Umbilical cord (tissue), 2 donors: ENCODE measurements at places on chromosomes 2 and 18.
A peak's percentile ranks its signal among the peaks of the same experiment; 100 is the strongest.

DNA sequence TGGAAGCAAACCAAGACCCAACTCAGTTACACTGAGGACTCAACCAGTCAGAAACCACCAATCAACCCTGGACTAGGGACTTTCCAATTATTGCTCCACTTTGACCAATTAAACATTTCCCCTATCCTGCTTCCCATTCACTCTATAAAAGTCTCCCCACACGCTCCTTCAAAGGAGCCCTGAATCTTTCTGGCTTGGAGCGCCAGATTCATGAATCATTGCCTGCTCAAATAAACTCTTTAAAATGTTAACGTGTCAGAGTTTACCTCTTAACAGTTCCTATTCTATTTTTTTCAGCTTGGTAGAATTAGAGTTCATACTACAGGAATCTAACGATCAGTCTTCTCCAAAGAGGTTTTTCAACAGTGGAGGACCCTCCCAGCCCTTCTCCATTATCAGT is 20.7 kb upstream of the SULT1C2 start:
- DNase-seq = no peak

DNA sequence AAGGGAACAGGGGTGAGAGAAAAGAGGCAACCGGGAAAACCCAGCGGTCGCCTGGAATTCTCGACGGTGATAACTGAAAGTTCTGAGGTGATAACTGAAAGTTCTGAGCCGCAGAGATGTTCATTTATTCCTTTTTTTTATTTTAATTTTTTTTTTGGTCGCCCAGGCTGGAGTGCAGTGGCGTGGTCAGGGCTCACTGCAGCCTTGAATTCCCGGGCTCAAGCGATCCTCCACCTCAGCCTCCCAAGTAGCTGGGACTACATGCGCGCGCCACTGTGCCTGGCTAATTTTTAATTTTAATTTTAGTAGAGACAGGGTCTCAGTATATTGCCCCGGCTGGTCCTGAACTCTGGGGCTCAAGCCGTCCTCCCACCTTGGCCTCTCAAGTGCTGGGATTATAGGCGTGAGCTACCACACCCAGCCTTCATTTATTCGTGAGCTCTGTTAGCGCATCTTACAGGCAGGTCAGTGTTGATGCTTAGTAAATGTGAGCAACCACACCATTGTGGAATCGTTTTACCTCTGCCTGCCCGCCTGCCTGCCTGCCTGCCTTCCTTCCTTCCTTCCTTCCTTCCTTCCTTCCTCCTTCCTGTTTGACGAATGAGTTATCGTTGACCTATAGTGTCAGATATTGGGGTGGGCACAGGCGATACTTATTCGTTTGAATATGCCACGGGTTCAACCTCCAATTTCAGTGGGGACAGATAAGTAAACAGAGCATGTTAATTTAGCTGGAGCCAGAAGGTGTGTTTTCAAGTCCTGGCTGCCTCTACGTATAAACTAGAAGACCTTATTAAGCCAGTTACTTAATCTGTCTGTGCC is 557 bp upstream of the E2F6 start:
- no peak for DNase-seq

DNA sequence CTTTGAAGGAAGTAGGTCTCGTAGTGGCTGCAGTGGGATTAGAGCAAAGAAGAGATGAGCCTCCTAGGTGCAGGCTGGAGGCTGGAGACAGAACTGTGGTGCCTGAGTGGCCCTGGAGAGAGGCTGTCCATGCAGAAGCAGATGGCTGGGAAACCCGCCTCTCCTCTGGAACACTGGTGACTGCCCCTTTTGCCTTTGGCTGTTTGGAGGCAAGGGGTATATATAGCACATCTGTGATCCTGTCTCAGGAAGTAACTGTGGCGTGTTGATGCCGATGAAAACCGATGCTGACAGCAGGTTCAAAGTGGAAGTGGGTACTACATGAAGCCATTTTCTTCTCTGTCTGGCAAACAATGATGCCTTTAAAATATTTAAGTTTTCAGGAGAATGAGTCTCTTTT is 43.5 kb downstream of the SLC9A2 start:
- DNase-seq = no peak

DNA sequence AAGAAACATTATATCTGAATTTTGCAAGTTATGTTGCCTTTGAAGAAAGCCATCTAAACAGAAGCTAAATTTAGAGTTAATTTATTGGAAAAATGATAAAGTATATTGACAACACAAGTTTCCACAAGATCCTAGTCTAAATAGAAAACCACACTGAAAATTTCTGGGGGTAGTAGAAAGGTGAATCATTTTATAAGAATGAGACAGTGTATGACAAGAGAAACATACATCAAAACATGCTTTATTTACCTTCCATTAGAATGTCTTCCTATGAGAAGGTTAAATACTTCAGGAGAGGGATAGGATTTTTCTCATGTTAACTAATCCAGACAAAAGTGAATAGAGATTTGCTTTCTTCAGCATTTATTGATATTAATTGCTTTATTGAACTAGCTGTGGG is 1389.8 kb upstream of the ZEB2 start:
- DNase-seq = no peak

DNA sequence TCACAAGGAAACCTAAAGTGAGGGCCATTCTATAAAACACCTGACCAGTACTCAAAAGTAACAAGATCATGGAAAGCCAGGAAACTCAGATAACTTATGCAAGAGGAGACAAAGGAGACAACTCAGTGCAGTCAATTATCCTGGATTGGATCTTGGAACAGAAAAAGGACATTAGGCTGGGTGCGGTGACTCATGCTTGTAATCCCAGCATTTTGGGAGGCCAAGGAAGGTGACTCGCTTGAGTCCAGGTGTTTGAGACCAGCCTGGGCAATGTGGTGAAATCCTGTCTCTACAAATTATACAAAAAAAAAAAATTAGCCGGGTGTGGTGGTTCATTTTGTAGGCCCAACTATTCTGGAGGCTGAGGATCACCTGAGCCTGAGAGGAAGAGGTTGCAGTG is 424.5 kb upstream of the SPRED2 start:
- no peak for DNase-seq

GRCh38 chr18:55633032-55633431 is 45.0 kb upstream of the TCF4 start:
- DNase-seq = no peak

DNA sequence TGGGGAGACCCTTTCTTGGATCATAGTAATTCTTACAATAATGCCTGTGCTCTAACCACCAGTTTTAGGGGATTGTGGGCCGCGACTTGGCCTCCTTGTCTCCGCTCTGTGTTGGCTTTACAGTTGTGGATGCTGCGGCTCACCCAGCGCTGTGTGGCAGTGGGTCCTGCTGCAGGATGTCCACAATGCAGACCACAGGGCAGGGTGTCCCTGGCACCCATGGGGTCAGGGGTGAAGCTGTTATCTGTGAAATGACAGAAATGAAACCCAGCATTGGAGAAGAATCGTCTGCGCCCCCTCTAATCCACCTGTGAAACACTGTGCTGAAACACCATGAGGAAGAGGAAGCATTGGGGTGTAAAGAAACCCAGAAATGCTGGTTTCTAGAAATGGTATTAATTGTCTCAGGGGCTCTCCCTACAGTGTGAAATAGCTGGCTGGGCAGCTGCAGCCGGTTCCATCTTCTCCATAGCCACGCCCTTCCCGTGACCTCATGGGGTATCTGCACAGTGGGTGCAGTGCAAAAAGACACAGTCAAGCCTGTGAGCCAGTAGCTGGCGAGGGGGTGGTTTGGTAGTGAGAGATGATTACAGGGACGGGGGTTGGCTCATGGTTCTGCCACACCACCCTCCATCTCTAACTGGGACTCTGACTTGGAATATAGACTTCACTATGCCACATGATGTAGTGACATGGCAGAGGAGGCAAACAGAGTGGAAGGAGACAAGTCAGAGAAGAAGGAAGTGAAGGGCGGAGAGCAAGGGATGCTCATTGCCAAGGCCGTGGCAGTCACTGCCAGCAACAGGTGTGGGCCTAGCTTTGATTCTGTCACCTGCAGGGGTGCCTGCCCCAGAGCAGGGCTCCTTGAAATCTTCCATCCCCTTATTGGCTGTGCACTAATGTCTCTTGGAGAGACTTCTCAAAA is 16.2 kb downstream of the INPP4A start:
- DNase-seq = no peak

GRCh38 chr2:54059986-54060385 is 55.4 kb upstream of the ACYP2 start:
- DNase-seq = no peak

- no peak for DNase-seq
These were observed 492.8 kb upstream of the FSIP2 start for GRCh38 chr2:185245806-185246205.

GRCh38 chr18:55635439-55635838 is 47.4 kb upstream of the TCF4 start:
- DNase-seq = no peak

- DNase-seq = no peak
These were observed 227.5 kb downstream of the LDLRAD4 start for GRCh38 chr18:13446024-13446423.

GRCh38 chr2:65395621-65396347 is 36.6 kb downstream of the SPRED2 start:
- no peak for DNase-seq

DNA sequence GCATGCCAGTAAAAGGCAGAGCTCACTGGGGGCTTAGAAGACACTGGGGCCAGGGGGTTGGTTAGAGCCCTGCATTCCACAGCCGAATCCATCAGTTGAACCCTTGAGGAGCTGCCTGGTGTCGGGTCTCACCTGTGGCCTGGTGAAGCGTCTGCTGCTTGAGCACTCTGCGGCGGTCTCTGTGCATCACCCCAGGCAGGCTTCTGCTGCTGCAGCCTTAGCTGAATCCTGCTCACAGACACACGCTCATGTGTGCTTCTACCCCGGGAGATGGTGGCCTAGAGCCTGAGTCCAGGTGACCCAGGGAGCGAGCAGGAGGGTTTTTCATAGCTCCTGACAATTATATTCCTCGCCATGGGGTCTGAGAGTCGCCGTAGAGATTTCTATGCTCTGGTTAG is 192.1 kb downstream of the MGAT5 start:
- no peak for DNase-seq

DNA sequence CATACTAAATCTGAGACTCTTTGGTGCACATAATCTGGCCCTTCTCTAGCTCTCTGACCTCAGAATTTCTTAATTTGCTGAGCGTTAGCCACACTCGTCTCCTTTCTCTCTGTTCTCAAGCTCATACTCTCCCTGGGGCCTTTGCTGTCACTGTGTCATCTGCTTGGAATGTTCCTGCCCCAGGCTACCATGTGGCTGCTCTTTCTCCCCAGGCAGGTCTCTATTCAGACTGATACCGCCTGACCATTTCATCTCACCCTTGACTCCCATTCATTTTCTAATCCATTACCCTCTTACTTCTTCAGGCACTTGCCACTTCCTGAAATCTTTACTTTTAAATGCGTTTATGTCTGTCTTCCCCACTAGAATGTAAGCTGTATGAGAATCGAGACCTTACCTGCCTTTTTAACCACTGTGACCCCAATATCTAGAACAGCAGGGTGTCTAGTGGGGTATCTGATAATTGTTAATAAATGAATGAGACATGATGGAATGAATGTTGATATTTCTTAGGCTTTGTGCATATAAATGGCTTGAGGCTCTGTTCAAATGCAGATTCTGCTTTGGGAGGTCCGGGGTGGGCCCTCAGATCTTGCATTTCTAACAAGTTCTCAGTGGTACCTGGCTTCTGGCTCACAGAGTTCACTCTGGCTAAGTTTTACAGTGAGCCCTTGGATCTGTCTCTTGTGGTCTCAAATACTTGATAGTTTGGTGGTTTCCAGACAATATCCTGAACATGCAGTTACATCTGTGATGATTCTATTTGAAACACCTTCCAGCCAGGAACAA is 89.9 kb upstream of the EPC2 start:
- no peak for DNase-seq

DNA sequence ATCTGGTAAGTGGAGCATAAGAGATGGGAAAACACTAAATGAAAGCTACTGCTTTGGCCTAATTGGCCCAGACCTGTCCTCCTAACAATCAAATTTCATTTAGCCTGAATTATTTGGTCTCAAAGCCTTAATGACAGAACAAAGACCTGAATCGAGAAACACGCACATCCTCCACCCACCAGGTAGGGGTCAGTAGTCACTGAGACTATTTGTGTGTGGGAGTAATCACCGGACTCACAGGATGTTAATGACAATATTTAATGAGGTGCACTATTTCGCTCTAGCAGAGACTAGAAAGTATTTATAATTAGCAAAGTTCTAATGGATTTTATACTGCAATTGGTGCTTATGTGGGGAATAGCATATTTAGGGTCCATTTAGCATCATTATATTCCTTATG is 68.1 kb downstream of the RBM43 start:
- no peak for DNase-seq

GRCh38 chr18:78001811-78002210 is 752.2 kb downstream of the GALR1 start:
- DNase-seq = no peak

GRCh38 chr2:236743039-236743920 is 173.7 kb downstream of the ACKR3 start:
- peak; percentile 28 for DNase-seq

DNA sequence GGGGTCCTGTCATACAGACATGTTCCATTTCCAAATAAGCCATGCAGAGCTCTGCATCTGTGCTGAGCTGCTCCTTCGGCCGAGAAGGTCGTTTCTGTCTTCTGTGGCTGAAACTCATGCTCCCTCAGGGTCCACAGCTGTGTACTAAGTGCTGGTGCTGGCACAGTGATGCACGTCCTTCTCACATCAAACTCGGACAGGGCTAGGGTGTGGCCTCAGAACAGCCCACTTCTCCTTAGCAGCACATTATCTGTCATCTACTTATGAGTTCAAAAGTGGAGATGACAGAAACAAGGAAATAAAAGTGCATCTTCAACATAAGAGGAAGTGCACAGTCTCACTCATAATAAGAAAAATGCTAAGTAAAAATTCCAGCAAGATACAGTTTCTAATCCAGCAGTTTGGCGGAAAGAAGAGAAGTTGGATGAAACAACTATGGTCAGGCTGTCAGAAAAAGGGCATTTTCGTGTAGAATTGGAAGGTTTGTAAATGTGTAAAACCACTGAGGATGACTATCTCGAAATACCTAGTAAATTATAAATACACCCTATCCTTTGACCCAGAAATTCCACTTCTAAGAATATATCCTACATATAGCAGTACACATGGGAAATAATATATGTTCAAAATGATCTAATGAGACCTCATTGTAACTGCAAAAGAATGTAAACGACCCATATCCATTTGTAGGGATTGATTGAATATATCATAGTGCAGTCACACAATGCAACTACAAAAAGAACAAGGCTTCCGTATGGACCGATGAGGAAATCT is 53.7 kb upstream of the APCDD1 start:
- DNase-seq = no peak

- no peak for DNase-seq
These were observed 57.4 kb upstream of the ACKR3 start for GRCh38 chr2:236512267-236512666.

DNA sequence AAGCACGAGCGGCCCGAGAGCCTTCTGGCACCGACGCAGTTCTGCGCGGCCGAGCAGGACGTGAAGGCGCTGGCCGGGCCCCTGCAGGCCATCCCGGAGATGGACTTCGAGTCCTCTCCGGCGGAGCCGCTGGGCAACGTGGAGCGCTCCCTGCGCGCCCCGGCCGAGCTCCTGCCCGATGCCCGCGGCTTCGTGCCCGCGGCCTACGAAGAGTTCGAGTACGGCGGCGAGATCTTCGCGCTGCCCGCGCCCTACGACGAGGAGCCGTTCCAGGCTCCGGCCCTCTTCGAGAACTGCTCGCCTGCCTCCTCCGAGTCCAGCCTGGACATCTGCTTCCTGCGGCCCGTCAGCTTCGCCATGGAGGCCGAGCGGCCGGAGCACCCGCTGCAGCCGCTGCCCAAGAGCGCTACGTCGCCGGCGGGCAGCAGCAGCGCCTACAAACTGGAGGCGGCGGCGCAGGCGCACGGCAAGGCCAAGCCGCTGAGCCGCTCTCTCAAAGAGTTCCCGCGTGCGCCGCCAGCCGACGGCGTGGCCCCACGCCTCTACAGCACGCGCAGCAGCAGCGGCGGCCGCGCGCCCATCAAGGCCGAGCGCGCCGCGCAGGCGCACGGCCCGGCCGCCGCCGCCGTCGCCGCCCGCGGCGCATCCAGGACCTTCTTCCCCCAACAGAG is 70.4 kb downstream of the ARHGEF33 start:
- DNase-seq = peak; percentile 93
